ENCODE measurements at places on chromosomes 11 and 22.

GRCh38 chr11:105357146-105357545 is 217.6 kb upstream of the CARD18 start:
- DNase-seq, result no peak

- DNase-seq, result no peak
Measured at GRCh38 chr22:46000081-46001027, 23.4 kb upstream of the WNT7B start.

DNA sequence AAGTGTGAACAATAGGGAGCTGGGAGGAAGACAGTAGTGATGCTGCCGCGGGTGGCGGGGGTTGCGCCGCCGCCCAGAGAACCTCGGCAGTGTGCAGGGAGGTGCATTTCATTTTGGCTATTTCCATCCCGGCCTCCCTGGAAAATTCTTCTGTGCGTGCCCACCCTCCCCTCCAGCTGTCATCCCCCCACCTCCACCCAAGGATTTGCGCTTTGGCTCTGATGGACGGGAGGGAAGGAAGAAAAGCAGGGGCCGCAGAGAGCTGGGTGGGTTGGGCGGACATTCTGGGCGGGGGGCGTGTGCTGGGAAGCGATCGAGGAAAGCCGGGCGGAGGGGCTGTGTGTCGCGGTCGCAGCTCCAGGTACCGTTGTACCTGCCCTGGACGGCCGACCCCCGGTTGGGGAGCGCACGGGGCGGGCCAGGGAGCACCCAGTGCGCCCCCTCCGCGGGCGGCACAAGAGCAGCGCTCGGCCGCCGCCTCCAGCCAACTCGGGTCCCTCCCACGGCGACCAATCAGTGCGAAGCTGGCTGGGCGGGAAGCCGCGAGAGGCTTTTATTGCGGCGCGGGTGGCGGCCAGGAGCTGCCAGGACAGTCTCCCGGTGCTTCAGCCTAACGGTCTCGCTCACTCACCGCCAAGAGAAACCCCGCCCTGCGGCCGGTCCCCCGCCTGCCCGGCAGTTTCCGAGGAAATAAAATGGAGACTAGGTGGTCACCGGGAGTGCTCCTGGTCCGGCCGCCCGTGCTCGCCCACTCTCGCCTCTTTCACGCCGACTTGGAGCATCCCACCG is 1.6 kb downstream of the NCAM1 start:
- DNase-seq, result peak; percentile 80

GRCh38 chr11:5891216-5891800 is 1.7 kb upstream of the OR52E5 start:
- no peak for DNase-seq

DNA sequence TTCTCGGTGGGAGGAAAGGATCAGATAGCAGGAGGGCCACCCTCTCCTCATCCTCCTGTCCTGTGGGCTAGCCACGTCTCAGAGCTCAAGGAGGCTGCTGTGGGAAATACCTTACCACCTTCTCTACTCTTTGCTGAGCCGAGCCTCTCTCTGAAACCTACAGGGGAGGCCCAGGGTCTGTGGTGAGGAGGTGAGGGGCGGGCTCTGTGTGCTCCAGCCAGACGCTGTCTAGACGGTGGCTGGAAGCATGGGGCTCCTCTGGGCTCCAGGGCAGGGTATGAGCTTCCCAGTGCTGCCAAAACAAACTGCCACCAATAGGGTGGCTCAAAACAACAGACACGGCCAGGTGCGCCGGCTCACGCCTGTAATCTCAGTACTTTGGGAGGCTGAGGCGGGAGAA is 5.5 kb upstream of the TMPRSS6 start:
- DNase-seq, result no peak

GRCh38 chr11:125233736-125234275 is 69.3 kb downstream of the PKNOX2 start:
- DNase-seq, result no peak

DNA sequence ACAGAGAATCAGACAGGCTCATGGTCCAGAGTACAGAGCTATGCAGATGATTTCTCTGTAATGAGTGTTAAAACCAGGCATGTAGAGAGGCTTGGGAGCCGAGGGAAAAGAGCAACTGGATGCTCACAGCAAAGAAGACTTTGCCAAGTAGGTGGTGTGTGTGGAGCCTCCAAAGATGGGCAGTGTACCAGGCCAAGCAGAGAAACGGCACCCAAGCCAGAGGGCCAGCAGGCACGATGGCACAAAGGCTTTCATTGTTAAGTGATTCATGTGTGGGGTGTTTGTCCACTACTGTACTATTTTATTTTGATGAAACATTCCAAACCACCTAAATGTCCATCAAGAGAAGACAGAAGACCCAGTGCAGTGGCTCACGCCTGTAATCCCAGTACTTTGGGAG is 11.1 kb downstream of the RANGAP1 start:
- no peak for DNase-seq

GRCh38 chr11:58513747-58514367 is 6.0 kb upstream of the OR5B21 start:
- DNase-seq, result peak; percentile 25

GRCh38 chr22:29138556-29139305 is 65.9 kb downstream of the KREMEN1 start:
- no peak for DNase-seq

DNA sequence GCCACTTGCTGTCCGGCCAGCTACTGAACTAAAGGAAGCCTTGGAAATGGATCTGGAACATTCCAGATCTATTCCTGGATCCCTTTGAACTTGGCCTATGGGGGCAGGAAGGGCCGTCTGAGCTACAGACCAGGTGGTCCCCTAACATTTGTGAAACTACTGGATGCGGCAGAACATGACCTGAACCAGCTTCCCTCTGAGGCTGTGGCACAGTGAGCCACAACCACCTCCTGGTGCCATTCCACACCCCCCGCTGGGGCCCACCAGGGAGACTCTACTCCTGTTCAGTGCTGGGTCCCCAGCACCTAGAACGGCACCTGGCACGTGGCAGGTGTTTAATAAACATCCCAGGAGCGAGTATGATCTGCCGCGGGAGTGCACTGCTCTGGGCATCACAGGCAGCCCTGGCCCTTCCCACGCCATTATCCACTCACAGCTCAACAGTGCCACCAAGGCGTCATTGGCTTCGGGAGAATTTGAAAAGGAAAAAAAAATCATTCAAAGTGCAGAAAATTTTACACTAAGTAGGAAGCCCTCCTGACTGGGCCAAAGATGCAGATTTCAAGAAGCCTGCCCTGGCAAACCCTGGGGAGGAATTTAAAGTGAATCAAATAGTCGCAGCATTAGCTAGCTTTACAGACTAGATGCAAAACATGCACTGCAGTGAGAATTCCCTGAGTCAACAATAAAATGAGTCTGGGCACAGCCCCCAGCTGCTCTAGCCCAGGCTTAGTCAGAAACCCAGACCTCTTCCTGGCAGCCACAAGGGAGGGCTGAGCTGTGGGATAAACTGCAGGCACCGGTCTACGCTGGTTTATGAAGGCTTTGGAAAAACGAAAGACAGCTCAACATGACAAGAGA is 14.3 kb upstream of the EFCAB6 start:
- peak; percentile 82 for DNase-seq

GRCh38 chr11:65857500-65857852 is 504 bp downstream of the CFL1 start:
- DNase-seq, result no peak

DNA sequence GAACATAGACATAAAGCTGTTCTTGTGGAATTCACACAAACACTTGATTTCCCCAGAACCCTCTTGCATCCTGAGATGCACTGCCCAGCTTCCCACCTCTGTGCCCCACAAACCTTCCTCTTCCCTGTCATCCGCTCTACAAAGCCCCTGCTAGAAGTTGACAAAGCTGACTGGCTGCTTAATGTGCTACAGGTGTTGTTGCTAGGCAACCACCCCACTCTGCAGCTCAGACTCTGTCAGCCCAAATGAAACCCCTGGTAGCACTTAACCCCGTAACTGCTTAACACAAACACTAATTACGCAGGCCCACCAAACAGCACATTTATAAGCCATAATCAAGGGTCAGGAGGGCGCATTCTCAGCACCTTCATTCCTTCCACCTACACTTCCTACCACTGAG is 172.0 kb upstream of the CADM1 start:
- no peak for DNase-seq

DNA sequence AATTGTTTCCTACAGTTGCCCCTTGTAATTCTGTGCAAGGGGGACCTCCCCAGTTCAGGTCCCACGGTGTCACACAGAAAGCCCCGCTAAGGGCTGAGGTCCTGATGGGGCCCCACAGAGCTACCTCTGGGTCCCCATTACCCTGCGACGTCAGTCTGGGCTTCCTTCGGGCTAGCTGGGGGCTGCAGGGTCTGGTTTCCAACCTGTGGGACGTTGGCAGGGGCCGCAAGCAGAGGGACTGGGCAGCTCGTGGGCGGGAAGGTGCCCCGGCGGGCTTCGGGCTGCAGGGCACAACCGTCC is 698 bp downstream of the SLC37A4 start:
- DNase-seq, result no peak

- DNase-seq, result no peak
Measured at GRCh38 chr11:82924522-82925224, 23.1 kb downstream of the DDIAS start.

- no peak for DNase-seq
Measured at GRCh38 chr11:68396516-68396915, 64.0 kb upstream of the PPP6R3 start.

DNA sequence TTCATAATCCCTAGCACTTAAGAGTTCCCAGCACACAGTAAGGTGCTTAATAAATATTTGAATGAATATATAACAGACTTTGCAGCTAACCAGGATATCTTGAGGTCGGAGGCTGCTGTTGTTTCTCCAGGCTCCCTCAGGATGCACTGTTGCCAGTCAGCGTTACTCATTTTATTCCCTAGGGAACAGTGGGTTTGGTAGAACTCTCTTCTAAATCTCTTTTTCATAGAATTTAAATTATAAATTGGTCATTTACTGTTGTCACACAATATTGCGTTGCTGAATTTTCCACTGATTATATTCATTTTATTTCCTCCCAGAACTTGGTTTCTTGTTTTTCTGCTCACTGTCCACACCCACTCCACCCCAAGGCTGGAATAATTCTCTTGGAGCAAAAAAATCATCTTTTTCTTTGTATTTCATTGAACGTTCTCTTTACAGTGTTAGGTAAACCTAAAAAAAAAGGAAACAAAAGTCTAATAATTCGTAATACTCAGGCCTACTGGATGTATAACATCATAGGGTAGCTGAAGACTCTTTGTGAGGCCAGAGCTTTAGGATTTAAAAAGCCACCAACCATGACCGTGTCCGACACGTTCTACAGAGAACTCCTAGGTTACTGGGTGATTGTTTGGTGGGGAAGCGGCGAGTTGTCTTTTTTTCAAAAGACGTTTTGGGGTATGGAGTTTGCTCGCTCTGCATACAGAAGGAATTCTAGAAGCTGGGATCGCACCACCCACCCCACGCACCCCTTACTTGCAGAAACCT is 766 bp upstream of the CAPRIN1 start:
- DNase-seq, result no peak

- DNase-seq, result no peak
Measured at GRCh38 chr11:64535811-64536210, 55.2 kb upstream of the SLC22A12 start.

GRCh38 chr11:108929241-108929640 is 264.4 kb downstream of the DDX10 start:
- DNase-seq, result no peak

DNA sequence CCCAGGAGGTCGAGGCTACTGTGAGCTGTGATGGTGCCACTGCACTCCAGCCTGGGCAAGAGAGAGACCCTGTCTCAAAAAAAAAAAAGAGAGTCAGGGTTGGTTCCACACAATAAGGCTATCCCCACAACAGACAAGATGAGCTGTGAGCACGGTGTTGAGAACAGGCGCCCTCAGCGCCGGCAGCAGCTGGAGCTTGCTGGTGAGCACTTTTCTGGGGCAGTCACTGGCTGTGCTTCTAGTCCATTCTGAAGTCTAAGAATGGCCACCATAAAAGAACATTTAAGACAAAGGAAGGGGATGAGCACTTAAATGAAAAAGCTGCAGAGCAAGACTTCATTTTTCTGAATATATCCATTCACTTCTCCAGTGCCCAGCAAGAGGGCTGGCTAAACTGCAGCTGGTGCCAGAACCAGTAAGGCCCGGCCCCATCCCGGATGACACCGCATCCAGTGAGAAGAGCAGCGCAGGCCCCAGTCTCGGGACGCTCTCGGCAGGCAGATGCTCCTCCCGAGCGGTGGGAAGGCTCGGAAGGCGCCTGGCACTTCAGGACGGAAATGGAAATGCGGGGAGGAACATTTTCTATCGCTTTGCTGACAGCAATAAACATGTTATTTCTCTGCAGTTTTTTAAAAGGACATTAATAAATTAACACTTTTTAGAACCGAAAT is 12.2 kb downstream of the TUBGCP6 start:
- no peak for DNase-seq

DNA sequence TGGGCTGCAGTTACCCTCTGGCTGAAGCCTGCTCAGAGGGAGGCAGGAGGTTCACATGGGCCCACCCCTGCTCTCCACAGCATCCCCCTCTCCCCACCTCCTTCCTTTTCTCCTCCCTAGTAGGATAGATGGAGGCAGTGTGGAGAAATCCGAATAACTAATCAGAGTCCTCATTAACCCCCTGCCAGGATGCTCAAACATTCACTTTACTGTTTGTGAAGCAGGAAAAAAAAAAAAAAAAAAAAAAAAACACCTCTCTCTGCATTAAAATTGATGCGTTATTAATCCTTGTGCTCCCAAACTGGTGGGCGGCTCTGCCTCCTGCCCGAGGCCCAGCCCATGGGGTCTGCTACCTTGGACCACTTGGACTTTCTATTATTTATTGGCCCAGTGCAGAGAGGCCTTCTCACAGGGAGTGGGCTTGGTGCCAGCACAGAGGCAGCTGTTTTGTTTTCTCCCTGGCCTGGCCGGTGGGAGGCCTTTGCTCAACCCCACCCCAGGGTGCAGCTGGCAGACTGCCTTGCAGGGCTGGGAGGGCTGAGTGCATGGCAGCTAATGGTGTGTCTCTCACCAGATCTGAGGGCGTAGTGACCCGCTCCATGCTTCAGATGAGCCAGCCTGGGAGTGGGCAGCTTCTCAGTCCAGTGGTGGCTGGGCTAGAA is 150.7 kb downstream of the PKNOX2 start:
- DNase-seq, result peak; percentile 97

GRCh38 chr11:78429660-78430059 is 12.0 kb upstream of the GAB2 start:
- no peak for DNase-seq

DNA sequence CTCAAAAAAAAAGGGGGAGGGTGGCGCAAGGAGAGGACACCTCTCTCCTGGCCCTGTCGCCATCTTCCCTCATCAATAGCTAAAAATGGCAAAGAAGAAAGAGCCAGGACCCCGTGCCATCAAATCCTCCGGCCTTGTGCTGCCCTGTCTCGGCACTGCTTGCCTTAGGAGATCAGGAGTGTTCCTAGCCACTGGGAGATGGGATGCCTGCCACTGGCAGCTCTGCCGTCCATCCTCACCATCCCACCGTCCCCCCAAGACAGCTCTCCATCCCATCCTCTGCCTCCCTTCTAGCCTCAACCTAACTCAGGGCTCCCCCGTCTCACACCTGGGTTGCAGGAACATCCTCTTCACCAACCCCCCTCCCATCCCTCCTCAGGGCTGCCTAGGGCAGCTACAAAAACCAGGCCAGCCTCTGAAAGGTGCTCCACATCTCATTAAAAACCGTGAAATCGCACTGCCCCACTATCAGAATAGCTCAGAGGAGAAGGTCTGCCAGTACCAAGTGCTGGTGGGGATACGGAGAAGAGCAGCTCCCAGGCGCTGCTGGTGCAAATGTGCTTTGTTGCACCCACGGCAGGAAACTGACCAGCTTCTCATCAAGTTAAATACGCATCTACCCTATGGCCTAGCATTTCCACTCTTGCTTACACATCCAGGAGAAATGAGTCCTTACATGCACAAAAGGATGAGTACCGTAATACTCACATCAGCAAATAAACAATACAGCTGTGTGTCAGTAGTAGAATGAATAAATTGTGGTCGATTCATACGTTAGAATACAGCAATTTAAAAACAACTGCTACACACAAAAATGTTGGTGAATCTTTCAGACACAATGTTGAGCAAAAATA is 31.7 kb upstream of the GCAT start:
- peak; percentile 61 for DNase-seq

Data from MG63 (cell line).